Activated CD4-positive, alpha-beta memory T cell treated with anti-CD3 and anti-CD28 coated beads, Interleukin-2, amount 10 ng/mL, durations not matched to agents 7 days and 5 days (primary cell): ENCODE measurements at places on chromosomes 3 and 15. TPM values are rescaled to one million over a fixed set of nuclear protein-coding genes. Genes with fewer than 3 reads are reported as not detected.

The ONECUT1 gene
- not detected for total RNA-seq

GRCh38 chr15:51888593-51889195 is 59.2 kb downstream of the TMOD3 start:
- no peak for DNase-seq

DNA sequence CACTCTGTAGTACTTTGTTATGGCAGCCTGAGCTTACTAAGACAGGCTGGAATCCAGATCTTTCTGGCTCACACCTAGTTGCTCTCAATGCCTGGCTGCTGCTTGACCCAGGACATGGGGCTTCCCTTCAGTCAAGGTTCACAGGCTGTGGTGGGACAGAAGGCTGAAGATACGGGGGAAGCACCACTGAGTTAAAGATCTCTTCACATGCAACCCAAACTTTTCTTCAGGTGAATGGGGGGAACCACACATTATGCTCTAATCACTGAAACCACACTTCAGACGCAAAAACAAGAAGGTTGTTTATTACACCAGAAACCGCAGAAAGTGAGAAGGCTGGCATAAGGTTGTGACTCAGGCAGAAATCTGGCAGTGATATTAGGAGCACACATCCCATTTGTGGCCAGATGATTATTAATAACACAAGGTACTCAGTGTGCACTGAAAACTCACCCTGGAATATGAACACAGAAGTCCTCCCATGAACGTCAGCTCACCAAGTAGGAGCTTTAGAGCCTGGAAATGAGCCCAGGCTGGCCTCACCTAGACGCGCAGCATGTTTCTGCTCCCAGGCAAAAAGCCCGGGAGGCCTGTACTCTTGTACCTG is 230.5 kb upstream of the CHRNA7 start:
- no peak for DNase-seq

- no peak for DNase-seq
Measured at GRCh38 chr3:70824773-70825172, 512.3 kb upstream of the MDFIC2 start.

GRCh38 chr15:68512052-68512451 is 66.7 kb upstream of the CORO2B start:
- DNase-seq: no peak
